Daoy (cell line): ENCODE measurements at places on chromosomes 6 and 20. TPM values are rescaled to one million over a fixed set of nuclear protein-coding genes. Genes with fewer than 3 reads are reported as not detected.

LY6G6C gene
- total RNA-seq, result not detected in 2 replicates

GRCh38 chr6:20044883-20045282 lies 167.4 kb downstream of the MBOAT1 start:
- DNase-seq, result no peak

GRCh38 chr6:41732591-41733359 lies 2.6 kb downstream of the TFEB start:
- DNase-seq, result peak; percentile 59

DNA sequence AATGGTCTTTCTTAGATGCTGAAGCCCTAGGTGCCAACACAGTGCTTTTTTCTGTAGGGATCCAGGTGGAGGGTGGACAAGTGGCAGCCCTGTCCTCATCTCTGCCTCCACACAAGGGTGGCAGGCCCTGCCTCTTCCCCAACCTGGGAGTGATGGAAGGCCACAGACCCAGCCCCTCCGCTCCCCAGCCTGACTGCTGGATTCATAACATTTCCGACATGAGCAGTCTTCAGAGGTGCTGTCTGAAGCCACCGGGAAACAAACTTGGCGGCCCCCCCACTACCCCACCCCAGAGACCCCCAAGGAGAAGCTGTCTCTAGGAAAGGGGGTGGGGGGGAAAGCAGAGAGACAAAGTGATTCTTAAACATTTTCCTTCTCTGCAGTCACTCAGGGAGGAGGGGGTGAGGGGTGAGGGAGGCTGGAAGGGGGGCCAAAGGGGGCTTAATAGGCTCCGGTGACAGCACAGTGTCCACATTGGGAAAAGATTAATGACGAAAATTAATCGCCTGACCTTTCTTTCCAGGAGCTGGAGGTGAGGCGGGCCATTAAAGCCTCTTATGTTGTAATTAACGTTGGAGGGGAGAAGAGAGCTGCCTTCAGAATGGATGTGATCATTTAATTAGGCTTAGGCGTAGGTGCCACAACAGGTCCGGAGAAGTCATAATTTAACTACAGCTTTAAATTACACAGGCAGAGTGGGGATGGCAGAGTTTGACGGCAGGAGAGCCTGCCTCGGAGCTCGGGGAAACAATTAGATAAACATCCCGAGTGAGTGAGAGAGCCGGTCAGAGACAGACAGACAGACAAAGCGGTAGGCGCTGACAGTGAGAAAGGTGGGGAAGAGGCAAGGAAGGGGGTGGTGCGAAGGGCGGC lies 76.8 kb upstream of the FOXP4 start:
- DNase-seq, result no peak

TREML1 gene
- not detected in 2 replicates for total RNA-seq

CTSZ gene
- 82.4 and 127 TPM in 2 replicates for total RNA-seq
